Ovary (tissue), 10 donors: ENCODE measurements at places on chromosomes 13 and 19. TPM values are rescaled to one million over a fixed set of nuclear protein-coding genes. Genes with fewer than 3 reads are reported as not detected.

DNA sequence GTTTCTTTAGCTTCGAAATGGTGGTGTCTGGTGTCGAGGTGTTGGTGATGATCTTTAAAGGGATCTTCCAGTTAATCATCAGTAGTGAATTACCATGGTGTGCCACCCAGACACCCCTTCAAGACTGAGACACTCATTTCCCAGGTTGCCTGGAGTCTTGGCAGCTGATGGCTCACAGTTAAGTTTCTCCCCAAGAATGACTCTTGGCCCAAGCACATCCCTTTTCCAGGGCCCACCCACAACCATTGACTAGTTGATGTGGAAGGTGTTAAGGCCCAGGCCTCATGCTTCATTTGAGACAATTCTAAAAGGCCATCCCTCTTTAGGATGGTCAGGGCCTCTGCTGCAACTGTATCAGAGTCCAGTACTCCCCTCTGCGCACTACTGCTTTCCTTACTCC, 145.5 kb downstream of the FOXO1 start:
- no peak for DNase-seq

DNA sequence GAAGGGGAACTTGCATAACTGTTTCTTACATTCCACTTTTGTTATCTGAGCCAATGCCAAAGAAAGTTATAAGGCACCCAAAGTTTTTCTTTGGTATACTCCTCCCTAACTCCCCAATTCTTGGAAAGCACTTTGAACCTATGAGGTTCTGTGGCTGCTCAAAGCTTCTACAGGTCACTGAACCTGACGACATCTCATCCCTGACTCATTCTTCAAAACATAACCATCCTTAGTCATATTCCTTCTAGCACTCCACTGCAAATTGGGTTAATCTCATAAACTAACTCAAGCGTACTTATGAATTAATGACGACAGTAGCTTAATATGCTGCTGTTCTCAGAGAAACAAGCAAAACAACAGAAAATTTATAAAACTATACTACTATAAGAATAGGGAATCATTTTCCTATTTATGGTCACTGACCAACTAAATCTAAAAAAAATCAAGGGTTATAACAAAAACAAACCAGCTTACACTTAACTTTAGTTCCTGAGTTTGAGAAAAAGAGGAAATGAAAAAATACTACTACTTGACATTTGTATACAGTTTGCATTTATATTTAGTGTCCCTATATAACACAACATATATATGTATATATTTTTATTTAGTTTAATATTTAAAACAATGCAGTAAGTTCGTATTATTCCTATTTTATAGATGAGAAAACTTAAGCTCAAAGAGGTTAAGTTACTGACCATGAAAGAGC, 69.1 kb downstream of the CAB39L start:
- no peak for DNase-seq

- DNase-seq = no peak
These were observed 25.2 kb upstream of the CEACAM1 start for GRCh38 chr19:42553292-42554045.

DNA sequence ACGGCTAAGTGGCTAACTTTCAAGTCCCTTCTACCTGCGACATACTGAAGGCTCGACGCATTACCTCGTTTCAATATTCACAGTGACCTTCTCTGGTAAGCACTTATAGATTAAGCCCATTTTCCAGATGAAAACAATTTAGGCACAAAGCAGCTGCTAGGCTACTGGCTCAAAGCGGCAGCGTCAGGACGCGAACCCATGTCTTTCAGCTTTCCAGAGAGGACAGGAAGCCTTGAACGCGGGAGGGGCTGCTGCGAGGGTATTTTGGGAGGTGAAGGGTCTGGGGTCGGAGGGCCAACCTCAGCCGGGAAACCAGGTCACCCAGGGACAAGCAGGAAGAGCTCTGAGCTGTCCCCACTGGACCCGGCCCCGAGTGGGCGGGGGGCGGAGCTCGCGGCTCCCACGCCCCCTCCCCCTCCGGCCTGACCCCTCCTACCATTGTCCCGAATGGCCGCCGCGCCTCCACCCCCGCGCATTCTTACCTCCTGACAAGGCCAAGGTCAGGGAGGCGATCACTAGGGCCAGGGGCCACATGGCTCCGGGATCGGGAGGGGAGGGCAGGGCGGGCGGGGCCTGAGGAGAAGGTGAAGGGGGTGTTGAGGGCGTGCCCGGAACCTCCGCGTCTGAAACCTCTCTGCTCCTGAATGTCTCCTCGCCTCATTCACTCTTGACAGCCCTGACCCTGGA, at the start of gene KLK13:
TSS of gene KLK13 (minus strand) at position 559 of the 687 bp plus-strand sequence. CDS start at position 534, 25 bp downstream.
- DNase-seq = peak; percentile 47

DNA sequence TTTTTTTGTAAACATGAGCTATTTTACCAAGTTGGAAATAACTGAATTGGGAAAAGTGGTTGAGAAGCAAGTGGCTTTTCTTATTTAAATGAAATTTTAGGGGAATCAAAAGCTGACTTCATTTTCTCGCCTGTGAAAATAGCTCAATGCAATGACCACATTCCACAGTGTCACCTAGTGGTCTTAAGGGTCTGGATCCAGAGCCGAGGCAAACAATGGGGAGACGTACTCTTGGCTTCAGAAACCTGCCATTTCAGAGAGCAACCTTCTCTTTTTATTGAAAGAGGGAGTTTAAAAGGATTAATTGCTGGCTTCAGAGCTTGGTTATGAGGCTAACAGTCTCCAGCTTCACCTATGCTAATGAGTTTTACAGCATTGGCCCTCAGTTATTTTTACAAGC, 39.7 kb upstream of the RXFP2 start:
- DNase-seq = no peak

DNA sequence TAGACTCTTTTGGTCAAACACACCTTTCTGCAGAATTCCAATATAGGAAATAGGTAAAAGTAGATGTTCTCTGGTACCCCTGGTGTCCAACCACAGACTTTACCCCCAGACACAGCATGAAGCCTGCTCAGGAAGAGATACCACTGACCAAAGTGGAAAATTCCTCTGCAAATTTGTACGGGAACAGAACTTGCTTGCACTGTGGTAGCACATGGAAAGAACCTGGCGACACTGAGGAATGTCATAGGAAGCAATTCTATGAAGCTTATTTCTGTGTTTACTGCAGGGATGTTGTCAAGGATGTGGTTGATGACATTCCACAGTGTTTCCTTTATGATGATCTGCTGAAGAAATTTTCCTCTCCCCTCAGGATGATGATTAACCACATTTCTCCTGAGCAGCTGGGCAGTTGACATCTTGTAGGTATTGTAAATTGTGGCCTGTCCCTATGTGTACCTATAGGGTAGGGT, 48.9 kb upstream of the TNFSF11 start:
- DNase-seq = no peak

DNA sequence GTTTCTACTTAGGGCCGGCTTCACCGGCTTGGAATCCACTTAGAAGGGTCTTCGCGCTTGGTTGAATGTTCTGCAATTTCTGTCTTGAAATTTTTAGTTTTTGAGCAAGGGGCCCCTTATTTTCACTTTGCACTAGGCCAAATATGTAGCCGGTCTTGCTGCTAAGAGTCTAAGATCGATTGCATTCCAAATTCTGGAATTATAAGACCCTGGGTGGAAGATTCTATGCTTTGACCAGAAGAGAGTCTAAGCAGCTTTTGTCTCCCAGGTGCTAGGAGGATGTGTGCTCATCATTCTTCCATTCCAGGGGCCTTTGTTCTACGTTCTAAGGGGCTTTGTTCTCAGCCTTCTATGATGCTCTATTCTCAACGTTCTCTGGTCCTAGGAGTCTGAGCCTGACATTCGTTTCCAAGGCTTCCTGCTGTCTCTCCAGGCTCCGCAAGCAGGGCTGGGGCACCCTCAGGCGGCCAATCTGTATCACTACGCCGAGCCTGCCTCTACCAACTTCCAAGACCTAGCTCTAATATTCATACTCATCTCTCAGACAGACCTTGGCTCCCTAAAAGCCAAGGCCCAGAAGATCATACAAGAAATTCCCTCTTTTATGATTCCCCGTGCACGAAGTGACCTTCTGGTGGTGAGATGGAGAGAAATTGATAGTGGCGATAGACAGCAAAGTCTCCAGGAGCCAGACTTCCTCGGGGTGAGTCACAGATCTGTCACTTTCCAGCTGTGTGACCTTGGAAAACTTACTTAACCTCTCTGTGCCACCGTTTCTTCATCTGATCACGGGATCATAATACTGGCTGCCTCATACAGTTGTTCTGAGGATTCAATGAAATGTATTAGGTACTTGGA, 982 bp upstream of the DACT3 start:
- DNase-seq = peak; percentile 76

DNA sequence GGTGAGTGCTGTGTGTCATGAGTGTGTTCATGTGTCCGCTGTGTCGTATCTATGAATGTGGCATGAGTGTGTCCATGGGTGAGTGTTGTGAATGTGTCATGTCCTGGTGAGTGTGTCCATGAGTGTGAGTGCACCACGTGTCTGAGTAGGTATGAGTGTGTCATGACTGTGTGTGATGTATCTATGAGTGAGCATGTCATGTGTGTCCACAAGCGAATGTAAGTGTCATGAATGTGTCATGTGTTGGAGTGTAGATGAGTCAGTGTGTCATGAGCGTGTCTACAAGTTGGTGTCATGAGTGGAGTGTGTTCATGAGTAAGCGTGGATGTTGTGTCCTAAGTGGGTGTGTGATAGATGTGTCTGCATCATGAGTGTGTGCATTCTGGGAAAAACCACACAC, 129.4 kb downstream of the TUBA3C start:
- DNase-seq = no peak

The RASAL3 gene
- total RNA-seq = 1.4 TPM

The N4BP2L1 gene
- total RNA-seq = 34.1 TPM

The PRR36 gene
- 0.95 TPM for total RNA-seq

The TLE6 gene
- total RNA-seq = 0.45 TPM
